ENCODE measurements at places on chromosomes 2 and 18.

GRCh38 chr2:102143450-102143985 is 972 bp downstream of the IL1R1 start:
- DNase-seq = no peak

- DNase-seq = no peak
Measured at GRCh38 chr2:3960106-3960505, 256.7 kb downstream of the DCDC2C start.

DNA sequence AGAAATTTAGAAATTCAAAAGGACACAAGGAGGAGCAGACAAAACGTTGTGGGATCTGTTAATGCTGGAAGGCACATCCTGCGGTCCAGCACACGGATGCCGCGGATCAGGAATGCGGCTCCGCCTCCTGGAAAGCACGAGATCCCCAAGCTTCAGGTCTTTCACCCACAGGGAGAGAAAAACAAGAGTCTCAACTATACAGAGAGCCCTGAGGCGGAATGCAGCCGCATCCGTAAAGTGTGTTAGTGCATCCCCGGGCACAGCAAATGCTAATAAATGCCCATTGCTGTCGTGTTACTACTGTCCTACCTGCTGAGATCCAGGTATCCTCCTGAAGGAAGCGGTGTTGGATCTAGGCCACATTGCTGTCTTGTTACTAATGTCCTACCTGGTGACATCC is 303.9 kb downstream of the EIPR1 start:
- no peak for DNase-seq

DNA sequence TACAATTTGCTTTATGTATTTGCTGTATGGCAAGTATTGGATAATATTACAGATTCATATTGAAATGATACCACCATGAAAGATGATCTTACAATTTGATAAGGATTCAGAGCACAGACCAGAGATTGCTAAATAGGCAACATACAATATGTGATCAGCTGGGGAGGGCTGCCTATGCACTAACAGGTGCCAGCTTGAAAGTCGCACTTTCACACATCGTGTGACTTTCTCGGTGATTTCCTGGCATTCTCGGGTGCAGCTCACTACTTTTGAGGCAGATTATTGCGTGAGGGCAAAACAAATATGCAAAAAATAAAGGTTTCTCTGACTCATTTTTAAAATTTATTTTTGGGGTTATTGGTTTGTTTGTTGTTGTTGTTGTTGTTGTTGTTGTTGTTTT is 36.0 kb downstream of the RBMS1 start:
- DNase-seq = no peak

GRCh38 chr18:48548921-48549320 is 10.1 kb downstream of the CTIF start:
- DNase-seq = no peak

GRCh38 chr2:214730800-214731407 is 78.6 kb downstream of the BARD1 start:
- DNase-seq = no peak

GRCh38 chr18:65942104-65942503 is 191.3 kb downstream of the CDH7 start:
- no peak for DNase-seq

DNA sequence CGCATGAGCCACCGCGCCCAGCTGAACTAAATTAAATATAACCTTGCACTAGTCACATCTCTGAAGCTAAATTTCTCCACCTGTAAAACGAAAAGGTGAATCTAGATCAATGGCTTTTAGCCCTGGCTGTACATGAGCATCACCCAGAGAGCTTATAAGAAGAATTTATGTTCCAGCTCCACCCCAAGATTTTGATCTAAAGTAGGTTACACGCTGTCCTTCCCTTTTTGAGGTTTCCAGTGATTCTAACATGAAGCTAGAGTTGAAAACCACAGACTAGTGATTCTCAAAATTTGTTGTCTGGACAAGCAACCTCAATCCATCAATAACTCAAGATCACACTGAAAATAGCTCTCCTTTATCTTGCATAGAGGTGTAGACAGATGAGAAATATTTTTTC is 208.8 kb upstream of the CRIM1 start:
- no peak for DNase-seq

- DNase-seq = no peak
Measured at GRCh38 chr18:78586586-78586985, 393.0 kb upstream of the SALL3 start.

- no peak for DNase-seq
Measured at GRCh38 chr2:148167855-148168254, 147.0 kb downstream of the MBD5 start.

GRCh38 chr2:237774811-237775553 is 23.6 kb upstream of the RBM44 start:
- no peak for DNase-seq

- no peak for DNase-seq
Measured at GRCh38 chr2:133812826-133813617, 244.8 kb upstream of the NCKAP5 start.

DNA sequence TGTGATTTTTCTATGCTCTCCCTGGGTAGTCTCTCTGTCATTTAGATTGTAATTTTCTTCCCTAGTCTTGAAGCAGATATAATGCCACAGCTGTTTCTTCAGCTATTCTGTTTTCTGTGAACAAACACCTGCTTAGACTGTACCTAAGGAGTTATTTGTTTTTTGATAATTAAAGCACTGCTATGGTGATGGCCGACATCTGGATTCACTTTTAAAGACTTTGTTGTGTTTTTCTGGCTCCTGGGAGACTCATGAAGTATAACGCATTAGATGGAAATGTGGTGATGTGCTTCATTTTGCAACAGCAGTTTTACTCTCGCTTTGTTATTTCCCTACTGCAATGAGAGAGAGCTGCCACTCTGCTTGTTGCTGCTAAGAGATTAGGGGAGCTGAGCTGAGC is 15.7 kb upstream of the C2orf69 start:
- no peak for DNase-seq

- DNase-seq = no peak
Measured at GRCh38 chr2:115572746-115573145, 1130.3 kb downstream of the DPP10 start.

DNA sequence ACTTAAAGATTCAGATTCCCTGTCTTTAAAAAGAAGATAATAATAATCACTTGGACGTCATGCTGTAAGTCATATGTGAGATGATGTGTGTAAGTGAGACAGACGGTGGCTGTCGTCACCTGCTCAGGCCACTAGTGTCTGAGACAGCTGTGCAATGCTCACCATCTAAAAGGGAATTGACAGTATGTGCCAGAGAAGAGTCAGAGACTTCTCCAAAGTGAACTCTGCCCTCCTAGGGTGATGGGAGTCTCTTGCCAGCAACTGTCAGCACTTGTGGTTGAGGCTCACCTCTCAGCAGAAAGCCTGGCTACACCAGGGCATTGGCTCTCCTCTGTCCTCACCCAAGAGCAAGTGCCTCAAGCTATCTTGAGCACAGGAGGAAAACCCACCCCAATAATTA is 131.6 kb upstream of the DNAJC10 start:
- no peak for DNase-seq

GRCh38 chr2:54672590-54673456 is 50.6 kb upstream of the EML6 start:
- DNase-seq = no peak

GRCh38 chr2:46299365-46300263 is 2.4 kb downstream of the EPAS1 start:
- no peak for DNase-seq

GRCh38 chr2:45709137-45709536 is 57.7 kb downstream of the PRKCE start:
- DNase-seq = no peak

- DNase-seq = no peak
Measured at GRCh38 chr2:24181849-24182248, 7.0 kb downstream of the FAM228A start.

GRCh38 chr2:74349889-74350288 is 6.7 kb upstream of the SLC4A5 start:
- no peak for DNase-seq

GRCh38 chr2:116717832-116718231 is 1096.7 kb upstream of the DDX18 start:
- DNase-seq = no peak

DNA sequence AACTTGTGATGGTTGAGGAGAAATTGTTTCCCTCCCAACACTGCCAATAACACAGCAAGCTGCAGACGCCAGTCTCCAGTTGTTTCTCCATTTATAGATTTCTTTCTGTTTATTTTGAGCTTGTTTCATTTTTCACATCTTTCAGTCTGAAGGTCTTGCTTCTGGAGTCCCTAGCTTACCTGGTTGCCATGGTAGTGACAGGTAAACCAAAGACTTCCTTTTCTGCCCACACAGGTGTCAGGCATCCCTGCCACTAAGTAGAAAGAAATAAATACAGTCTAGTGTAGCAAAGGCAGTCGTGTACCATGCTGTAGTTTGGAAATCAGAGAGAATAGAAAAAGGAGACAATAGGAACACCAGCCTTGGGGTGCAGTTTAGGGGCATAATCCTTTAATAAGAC is 82.8 kb downstream of the MARCHF4 start:
- DNase-seq = no peak

GRCh38 chr18:9108911-9109310 is 6.4 kb downstream of the NDUFV2 start:
- no peak for DNase-seq

DNA sequence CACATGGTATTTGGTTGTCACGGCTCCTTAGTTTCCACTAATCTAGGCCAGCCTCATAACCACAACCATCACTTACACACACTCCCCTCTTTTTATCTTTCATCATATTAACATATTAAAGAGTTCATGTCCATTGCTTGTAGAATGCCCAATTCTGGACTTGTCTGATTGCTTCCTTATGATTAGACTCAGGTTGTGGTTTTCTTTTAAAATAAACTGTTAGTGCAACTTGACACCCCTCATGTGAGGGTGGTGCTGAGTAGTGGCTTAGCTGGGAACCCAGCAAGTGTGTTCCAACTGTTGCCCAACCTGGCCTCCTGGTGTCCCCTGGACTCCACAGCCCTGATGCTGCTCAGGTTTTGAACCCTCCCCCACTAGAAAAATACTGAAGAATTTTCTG is 20.1 kb upstream of the CD207 start:
- DNase-seq = no peak

DNA sequence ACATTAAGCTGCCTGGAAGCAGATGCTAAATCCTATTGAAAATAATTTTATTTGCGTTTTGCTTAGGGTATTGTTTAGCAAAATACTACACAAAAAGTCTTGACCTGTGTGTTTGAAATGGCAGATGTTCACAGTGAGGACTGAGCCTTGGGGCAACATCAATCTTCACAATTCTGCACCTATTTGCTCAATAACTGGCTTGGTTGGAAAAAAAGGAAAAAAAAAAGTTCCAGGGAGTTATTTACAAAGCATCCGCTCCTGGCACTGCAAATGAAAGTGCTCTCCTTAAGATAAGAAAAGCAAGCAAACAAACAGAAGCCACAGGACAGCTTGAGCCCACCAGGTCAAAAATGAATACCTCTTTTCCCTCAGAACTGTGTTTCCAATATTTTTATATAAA is 77.7 kb downstream of the MAP2 start:
- no peak for DNase-seq

DNA sequence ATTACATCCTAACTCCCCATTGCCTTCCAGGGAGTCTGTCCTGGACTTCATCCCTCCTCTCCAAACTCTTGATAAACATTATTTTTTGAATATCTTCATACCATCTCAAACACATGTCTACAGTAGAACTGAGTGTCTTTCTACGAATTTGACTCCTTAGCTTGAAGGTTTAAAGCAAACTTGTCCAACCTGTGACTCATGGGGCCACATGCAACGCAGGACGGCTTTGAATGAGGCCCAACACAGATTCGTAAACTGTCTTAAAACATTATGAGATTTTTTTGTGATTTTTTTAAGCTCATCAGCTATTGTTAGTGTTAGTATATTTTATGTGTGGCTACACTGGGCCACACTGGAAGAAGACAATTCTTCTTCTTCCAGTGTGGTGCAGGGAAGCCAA is 98.1 kb downstream of the PARD3B start:
- no peak for DNase-seq

GRCh38 chr2:131168538-131168937 is 40.8 kb upstream of the POTEE start:
- DNase-seq = no peak

- no peak for DNase-seq
Measured at GRCh38 chr2:44480068-44480467, 118.3 kb downstream of the CAMKMT start.

DNA sequence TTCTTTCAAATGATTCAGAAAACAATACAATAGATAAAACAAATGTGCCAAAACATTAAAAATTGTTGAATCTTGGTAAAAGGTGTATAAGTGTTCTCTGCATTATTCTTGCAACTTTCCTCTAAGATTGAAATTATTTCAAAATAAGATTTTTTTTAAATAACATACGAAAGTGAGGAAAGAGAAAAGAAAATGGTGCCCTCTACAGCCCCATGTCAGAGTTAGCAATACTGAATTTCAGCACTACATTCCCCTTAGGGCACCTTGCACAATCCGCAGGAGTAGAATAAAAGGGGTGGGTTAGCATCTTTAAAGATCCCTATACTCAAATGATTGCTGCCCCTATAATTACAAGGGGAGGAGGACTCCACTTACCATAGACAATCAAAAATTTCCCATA is 433.7 kb downstream of the BCL11A start:
- no peak for DNase-seq

DNA sequence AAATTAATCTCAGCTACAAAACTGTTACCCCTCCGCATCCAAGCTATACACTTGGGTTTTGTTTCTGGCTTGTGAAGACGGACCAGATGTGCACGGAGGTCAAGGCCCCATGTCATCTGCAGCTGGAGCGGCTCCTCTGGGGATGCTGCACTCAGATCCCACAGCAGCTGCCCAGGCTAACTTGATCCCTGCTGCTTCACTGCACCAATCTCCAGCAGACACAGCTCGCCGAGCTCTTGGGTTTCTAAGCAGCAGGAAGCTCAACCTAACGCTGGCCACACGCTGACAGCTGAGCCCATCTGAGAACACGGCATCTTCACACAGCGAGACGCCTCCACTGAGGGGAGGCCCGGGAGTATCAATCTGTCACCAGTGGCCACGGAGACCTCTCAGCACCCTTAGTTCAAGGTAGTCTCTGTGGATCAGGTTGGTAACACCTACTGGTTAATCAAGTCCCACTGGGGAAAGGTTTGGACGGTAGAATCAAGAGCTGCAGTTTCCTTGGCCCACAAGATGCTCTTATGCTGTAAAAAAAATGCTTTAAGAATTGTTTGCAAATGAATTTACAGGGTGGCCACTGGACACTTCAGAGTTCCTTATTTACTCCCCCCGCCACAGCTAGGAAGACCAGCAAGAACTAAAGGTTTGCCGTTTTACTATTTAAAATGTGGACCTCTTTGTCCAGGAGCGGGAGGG is 67.5 kb downstream of the EMILIN2 start:
- DNase-seq = no peak

DNA sequence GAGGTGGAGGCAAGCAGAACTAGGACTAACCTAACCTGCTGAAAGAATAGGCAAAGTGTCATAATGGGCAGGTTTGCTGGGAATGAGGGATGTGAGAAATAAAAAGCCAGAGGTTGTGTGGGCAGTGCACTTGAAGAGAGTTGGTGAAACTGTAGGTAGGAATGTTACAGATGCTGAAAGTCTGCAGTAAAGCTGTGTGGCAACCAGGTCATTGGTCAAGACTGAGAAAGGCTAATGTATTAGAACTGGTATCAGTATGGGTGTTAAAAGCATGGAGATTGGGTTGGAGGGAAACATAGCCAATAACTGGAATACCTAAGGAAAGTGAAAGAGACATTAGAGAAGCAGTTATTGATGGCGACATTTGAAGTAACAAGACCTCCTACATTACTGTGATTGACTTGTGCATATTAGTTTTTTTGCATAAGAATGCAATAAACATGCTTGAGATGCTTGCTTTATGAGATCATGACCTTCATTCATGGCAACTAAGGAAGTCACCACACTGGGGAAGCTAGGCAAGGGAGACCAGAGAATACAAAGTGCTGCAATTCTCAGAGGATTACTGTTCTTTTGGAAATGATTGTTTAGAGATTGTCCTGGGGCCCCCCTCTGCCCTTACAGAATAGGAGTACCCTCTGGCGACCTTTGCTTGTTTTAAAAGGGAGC is 11.8 kb downstream of the GULP1 start:
- DNase-seq = no peak

All from activated gamma-delta T cell (primary cell).